ENCODE measurements at places on chromosomes 7 and 10.
A peak's percentile ranks its signal among the peaks of the same experiment; 100 is the strongest.

DNA sequence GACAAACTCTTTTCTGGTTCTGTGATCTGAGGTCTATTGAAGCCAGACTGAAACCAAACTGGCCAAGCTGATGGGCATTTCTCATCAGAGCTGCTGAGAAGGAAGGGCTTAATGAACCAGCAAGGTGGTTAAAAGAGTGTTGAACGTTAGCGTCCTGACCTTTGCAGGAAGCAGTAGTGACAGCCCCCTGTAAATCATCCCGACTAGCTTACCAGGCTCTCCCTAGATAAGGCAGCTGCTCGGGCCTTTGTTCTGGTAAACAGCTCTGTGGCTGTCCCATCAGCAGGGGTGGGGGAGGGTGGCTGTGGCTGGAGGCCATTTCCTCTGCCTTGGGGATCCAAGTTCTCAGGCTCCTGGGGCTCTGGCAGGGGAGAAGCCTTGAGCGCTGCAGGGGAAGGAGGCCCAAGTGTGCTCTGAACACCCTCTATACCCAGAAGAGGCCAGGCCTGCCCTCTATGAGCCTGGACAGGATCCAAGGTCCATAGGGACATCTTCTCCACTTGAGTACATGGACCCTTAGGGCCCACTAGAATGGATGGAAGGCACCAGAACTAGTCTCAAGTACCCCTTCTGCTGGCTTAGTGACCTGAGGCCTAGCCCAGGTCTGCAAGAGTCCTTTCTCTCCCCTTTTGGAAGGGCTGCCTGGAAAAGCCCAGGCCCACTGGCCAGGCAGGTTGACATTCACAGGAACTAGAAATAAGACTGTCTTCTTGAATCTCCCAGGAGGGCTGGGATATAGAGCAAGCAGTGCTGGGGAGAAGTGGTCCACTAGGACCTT is 134.6 kb downstream of the ARHGAP22 start:
- peak; percentile 62 for DNase-seq

DNA sequence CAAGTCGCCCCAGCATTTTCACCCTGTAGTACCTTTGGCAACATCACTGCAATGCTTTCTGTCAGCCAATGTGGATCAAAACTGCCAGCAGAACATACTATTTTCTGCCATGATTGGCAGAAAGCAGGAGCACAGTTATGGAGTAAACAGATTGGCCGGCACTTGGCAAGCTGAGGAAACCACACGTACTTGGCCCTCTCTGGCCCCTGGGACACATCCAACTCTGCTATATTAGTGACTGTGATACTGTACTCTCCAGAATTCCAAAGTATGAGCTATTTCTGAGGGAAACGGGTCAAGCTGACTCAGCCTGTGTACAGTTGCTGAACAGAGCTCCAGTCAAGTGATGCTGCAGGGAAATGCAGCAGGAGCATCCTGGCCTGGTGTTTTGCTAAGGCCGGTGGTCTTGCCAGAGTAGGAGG is 39.8 kb upstream of the LANCL2 start:
- DNase-seq, result no peak

DNA sequence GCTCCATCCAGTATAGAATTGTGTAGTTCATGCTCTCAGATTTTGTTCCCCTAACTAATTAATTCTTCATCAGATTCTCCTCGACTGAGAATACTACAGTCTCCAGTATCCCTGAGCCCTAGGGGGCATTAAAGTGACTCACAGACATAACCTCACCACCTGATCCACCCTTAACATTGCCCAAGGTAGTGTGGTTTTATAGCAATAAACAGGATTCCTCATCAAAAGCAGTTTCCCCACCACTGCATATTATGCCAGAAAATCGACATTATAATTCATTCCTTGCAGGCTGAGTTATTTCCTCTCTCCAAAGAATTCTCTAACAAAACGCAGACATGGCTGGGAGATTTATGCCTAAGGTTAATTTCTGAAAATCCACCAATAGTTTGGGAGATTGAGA is 1402.5 kb upstream of the CELF2 start:
- DNase-seq, result no peak

DNA sequence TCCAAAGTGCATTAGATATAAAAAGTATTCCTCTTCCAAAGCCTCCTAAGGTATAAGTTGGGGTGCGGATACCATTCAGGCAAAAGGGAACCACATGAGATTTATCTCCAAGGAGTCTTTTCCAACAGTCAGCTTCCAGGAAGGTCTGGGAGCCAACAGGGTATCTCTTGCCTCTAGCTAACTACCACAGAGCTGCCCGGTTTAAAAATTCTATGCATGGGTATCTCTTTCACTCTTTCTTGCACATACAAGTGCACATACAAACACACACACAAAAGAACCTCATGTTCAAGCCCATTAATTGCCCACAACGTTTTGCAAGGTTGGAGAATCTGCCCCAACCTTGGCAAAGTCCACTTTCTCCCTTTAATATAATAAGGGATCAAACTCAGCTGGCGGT is 80.7 kb downstream of the CDK6 start:
- DNase-seq, result no peak

DNA sequence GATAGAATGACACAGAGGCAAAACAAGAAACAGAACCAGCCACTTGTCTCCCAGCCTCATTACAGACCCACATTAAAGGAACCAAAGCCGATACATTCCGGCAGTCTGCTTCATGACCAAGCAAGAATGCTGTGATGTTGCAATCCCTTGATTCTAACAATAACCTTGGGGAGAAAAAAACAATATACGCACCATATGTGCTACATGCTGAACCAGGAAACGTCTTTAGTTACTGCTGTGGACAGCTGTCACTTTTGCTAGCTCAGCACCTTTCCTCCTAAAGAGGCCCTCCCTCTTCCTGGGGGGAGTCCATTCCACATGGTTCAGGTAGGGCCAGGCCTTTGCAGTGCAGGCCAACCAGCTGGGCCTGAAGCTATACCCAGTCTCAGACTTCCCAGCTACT is 79.1 kb downstream of the PRTFDC1 start:
- DNase-seq, result no peak

DNA sequence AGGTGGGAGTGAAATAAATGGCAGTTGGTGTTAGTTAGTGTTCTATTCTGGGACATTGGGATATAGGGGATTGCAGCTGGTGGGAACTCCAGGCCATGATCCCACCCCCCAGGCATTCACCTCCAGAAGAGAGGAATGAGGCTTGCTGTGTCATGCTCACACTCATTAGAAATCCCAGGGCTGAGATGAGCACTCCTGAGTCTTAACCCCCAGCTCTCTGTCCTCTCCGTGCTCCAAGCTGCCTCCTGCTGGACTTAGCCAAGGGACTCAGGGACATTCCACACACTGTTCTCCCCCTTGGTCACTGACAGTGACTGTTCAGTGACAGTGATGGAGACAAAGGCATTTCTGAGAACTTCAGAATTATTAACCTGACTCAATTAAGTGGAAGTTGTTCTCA is 21.5 kb downstream of the CYP26A1 start:
- DNase-seq, result peak; percentile 41

DNA sequence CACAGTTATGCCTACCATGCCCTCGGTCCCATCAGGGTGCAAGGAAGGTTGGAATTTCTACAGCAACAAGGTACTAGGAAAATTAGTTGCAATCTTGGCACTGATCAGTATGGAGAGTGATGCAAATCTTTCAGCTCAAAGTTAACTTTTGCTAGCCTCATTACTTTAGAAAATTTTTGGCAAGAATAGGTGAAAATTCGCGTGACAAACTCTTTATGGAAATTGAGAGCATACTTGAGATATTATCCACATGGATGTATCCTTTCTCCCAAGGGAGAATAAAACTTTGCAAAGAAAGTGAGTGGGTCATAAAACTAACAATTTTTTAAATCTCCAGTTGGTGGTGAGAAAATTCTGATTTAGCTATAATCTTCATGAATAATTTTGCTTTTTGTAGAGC is 71.1 kb upstream of the SLC39A12 start:
- no peak for DNase-seq

GRCh38 chr10:52216852-52217251 is 97.2 kb upstream of the DKK1 start:
- no peak for DNase-seq

GRCh38 chr7:151800861-151801260 is 76.1 kb downstream of the PRKAG2 start:
- no peak for DNase-seq

- peak; percentile 73 for DNase-seq
These were observed 9.9 kb downstream of the NYAP1 start for GRCh38 chr7:100493476-100494264.

DNA sequence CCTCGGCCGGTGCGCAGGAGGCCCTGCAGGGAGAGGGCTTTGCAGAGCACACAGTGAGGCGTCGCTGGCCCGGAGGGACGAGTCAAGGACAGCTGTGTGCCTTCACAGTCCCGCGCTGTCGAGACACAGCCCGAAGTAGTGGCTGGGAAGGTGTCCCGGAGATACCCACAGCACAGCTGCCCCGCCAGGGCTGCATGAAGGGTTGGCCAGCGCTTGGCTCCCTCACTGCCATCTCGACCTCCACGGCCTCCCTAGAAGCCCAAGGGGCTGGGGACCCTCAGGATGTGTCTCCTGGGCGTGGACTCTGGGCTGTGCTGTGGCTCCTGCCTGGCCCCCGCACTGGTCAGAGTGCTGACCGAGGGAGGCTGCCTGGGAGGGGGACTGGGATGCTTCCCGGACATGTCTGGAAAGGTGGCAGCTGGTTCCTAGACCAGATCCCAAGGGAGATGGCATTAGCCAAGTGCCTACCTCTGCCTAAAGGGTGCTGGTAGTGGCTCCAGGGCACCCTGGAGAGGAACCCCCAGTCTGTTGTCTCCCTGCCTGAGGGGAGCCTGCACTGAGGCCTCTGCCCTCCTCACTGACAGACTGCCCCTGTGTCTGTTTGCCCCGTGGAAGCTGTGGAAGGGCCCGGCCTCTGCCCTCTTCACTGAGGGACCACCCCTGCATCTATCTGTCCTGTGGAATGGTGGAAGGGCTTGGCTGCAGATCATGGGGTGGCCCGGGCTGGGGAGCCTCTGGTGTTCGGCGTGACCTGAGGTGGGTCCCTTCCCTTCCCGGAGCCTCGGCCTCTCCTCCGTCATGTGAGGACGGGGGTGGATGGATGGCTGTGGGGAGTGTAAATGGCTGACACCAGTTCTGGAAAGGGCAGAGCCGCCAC is 5.8 kb downstream of the ELFN1 start:
- no peak for DNase-seq

DNA sequence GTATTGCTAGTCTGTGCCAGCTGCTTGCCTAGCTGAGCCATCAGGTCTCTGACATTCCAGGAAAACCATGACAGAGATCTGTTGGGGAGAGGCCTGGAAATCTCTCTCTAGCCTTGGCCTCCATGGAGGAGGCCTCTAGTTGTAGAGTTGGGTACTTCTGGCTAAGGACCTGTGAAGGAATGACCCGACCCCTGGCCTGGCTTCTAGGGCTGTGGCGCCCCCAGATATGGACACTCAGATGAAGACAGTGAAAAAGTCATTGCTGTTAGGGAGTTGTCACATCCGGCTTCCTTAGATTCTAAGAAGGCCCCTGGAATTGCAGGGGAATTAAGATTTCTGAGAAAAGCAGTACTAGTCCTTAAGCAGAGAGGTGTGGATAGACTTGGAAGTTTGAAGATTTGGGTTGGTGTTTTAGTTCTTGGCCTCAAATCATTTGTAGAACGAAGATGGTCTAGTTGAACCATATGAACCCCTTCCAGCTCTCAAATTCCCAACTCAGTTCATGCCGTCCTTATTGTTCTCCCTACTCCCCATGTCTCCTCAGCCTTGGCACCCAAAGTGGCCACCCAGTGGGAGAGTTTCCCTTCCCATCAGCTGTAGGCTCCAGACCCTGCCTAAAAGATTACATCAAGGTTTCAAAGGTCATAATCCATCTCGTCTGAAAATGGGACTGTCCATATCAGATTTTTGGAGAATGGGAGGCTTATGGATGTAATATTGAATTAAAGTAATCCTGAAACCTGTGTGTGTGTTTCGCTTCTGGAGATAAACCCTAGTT is 7.0 kb downstream of the HHEX start:
- peak; percentile 6 for DNase-seq

- DNase-seq, result no peak
These were observed 10.4 kb upstream of the OCM2 start for GRCh38 chr7:98000356-98000755.

- DNase-seq, result no peak
These were observed 167.6 kb downstream of the JAZF1 start for GRCh38 chr7:28013019-28013418.

- no peak for DNase-seq
These were observed 221.6 kb downstream of the TMEM178B start for GRCh38 chr7:141295367-141295895.

DNA sequence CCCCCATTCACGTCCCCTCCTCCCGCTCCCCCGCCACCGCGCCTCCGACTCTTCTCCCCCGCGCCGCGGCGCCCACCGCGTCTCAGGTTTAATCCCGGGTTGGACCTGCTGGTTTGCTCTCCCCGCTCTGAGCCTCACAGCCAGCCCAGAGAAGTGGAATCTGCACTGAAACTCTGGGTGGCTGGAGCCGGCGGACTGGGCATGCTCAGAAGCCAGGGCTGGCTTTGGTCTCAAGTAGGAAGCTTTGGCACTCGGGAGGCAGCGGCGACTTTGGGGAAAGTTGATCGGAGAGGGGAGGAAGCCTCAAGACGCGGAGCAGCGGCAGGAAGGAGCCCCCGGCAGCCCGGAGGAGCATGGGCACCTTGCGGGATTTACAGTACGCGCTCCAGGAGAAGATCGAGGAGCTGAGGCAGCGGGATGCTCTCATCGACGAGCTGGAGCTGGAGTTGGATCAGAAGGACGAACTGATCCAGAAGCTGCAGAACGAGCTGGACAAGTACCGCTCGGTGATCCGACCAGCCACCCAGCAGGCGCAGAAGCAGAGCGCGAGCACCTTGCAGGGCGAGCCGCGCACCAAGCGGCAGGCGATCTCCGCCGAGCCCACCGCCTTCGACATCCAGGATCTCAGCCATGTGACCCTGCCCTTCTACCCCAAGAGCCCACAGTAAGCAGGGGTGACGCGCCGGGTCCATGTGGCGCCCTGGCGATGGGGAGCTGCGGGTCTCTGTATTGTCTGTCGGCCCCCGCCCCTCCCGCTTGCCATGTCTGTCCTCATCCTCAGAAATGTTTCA is at the start of gene PRKG1:
Gene PRKG1, plus strand, starts transcription at position 250 of the 791 bp plus-strand sequence.
- peak; percentile 91 for DNase-seq

- no peak for DNase-seq
These were observed 411.6 kb downstream of the RPS24 start for GRCh38 chr10:78445308-78445707.

DNA sequence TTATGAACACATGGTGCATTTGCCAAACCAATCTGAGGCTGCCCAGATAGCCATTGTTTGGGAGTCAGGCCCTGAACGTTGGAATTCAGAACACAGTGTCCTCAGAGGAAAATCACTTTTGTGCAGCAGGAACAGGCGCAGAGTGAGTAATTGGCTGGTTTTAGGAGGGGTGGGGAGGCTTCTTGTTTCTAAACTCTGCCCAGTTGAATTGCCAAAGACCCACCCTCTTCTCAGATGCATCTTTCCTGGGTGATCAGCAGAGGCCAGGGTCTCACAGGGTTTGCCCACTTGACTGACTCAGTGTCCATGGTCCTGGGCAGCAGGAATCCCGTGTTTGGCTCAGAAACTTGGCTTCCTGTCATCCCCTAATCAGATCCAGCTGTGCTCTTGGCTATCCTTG is 24.3 kb downstream of the PRLHR start:
- peak; percentile 14 for DNase-seq

Measured in neural progenitor cell (in vitro differentiated cells).